Activated CD4-positive, alpha-beta memory T cell treated with anti-CD3 and anti-CD28 coated beads for 36 hours (primary cell): ENCODE measurements at places on chromosomes 16 and 17. TPM values are rescaled to one million over a fixed set of nuclear protein-coding genes. Genes with fewer than 3 reads are reported as not detected.

The PSMB3 gene
- total RNA-seq: 348 TPM

The NAA60 gene
- total RNA-seq: 34.1 TPM

The ZSCAN10 gene
- total RNA-seq: 0.19 TPM

The KRT13 gene
- not detected for total RNA-seq

The ACSM2A gene
- not detected for total RNA-seq

The RNF112 gene
- 0.86 TPM for total RNA-seq

The TEX19 gene
- total RNA-seq: not detected

The FDXR gene
- total RNA-seq: 18.1 TPM

The KRTAP16-1 gene
- not detected for total RNA-seq

The ITGB4 gene
- 1.1 TPM for total RNA-seq

The HASPIN gene
- total RNA-seq: 22.7 TPM

The YBX2 gene
- total RNA-seq: 0.83 TPM

The KCNJ18 gene
- not detected for total RNA-seq

The NPIPB4 gene
- 85.2 TPM for total RNA-seq

The MYO1C gene
- total RNA-seq: 46.7 TPM

The ASGR1 gene
- 0.76 TPM for total RNA-seq

The SPAG5 gene
- total RNA-seq: 153 TPM

The VTN gene
- total RNA-seq: not detected

The RHBDL3 gene
- total RNA-seq: not detected

The NPIPA8 gene
- total RNA-seq: 0.43 TPM

The GNGT2 gene
- 29.0 TPM for total RNA-seq

The SLC35G6 gene
- total RNA-seq: not detected

The SPN gene
- 109 TPM for total RNA-seq

The NLK gene
- total RNA-seq: 6.8 TPM

The ZFP3 gene
- total RNA-seq: 1.8 TPM

The FAM83G gene
- 14.3 TPM for total RNA-seq

The SPIRE2 gene
- 0.63 TPM for total RNA-seq

The MYBBP1A gene
- 66.6 TPM for total RNA-seq

The CDRT15 gene
- total RNA-seq: not detected

The MNT gene
- total RNA-seq: 13.9 TPM

The TBX21 gene
- 57.7 TPM for total RNA-seq

The ZNF469 gene
- 0.31 TPM for total RNA-seq

The TMEM11 gene
- total RNA-seq: 24.0 TPM

The AANAT gene
- not detected for total RNA-seq

The KRTAP1-5 gene
- not detected for total RNA-seq

The P4HB gene
- total RNA-seq: 367 TPM

The CNTNAP4 gene
- total RNA-seq: not detected

The KRT24 gene
- not detected for total RNA-seq

The VMO1 gene
- not detected for total RNA-seq

The PLCG2 gene
- 8.3 TPM for total RNA-seq

The HIC1 gene
- 13.1 TPM for total RNA-seq

The ABCC6 gene
- not detected for total RNA-seq

The SHCBP1 gene
- 50.5 TPM for total RNA-seq

The PLD6 gene
- 9.4 TPM for total RNA-seq

The KCNH4 gene
- total RNA-seq: 0.39 TPM

The OR4D1 gene
- 0.27 TPM for total RNA-seq

The GPR139 gene
- total RNA-seq: not detected

The TEKT1 gene
- total RNA-seq: not detected

The TBC1D26 gene
- total RNA-seq: 0.22 TPM

The FOXJ1 gene
- 0.29 TPM for total RNA-seq

The TCAP gene
- 0.80 TPM for total RNA-seq
